ENCODE measurements at places on chromosomes 7 and 10.

DNA sequence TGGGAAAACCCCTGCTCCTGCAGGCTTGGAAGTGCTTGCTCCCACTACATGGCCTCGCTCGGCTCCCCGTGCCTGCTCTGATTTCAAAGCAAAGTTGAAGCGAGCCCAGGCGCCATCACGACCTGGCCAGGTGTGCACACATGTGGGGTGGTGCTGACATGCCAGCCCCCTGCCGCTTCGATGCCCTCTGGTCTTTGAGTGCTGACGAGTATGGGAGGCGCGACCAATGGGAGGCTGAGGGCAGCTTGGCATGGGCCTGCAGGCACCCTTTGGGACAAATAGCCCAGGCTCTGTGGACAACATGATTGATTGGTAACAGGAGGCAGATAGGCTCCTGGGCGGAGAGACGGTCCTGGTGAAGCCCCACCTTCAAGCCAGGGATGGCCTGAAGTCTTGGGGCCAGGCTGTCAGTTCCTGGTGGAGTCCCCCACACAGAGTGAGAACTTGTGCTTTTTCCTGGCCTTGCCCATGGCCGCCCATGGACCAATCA, 252.4 kb upstream of the SEMA3A start:
- peak; percentile 0 for DNase-seq

GRCh38 chr7:40726559-40726958, 591.8 kb downstream of the SUGCT start:
- no peak for DNase-seq

DNA sequence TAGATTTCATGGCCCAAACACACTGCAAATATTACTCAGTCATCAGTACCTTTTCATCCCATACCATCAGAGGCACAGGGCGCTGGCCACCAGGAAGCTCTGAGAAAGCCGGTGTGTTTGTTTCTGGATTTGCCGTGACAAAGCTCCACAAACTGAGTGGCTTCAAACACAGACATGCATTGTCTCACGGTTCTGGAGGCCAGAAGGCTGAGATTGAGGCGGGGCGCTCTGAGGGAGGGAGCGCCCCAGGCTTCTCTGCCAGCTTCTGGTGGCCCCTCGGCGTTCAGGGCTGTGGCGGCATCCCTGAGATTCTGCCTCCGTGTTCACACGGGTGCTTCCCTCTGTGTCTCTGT, 3.7 kb upstream of the TTYH3 start:
- DNase-seq, result no peak

GRCh38 chr10:111015181-111015580, 61.6 kb upstream of the ADRA2A start:
- DNase-seq, result no peak

- DNase-seq, result no peak
These were observed 26.4 kb downstream of the SLC16A9 start for GRCh38 chr10:59682986-59683937.
